Right ventricle myocardium inferior (tissue), 1 donor: ENCODE measurements at places on chromosomes 2 and 18. TPM values are rescaled to one million over a fixed set of nuclear protein-coding genes. Genes with fewer than 3 reads are reported as not detected.

SCN2A gene
- total RNA-seq, result 0.16 TPM

DNA sequence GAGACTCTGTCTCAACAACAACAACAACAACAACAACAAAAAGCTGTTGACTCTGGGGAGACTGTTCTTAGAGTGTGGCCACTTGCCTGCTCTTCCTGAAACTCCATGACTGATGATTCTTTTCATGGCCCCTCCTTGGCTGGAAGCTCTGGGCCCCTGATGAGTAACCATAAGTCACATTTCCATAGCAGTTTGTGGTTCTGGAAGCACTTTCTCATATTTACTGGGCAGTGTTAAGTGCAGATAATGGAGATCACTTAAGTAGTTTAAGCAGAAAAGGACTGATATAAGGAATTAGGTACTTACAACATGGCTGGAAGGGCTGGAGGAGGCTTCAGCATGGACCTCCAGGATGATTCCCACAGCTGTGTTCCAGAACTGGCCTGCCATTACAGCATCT lies 147.3 kb upstream of the DLX2 start:
- DNase-seq, result no peak

- no peak for DNase-seq
Observed at GRCh38 chr2:88967844-88968243, 276.4 kb downstream of the RPIA start.

- DNase-seq, result peak; percentile 30
Observed at GRCh38 chr2:217856871-217857270, 145.9 kb downstream of the TNS1 start.

GRCh38 chr2:55138014-55138881 lies 88.0 kb upstream of the RTN4 start:
- no peak for DNase-seq

GRCh38 chr2:63662028-63662804 lies 73.5 kb downstream of the MDH1 start:
- no peak for DNase-seq

DNA sequence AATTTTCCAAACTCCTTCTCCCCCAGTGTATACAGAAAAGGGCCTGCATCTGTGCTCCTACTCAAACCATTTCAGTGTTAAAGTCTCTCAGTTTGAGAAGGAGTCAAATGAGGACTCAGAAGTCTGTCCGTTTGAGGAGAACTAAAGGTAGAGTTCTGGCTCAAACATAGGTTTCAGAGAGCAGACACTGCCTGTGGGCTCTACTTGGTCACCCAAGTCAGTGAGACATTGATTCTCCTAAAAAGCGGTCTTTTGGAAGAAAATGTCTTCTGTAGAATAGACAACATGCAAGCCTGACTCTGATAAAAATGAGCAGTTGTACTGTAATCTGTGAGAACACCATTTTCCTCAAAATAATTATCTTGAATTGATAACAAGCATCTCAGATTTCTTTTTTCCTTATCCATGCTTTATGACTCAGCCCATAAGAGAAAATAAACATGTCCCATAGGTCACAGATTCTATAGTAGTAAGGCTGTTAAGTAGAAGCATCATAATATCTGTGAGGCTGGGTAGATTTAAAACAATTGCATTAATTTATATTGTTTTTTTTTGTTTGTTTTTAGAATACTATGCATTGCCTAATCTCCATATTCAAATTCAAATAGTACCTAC lies 82.8 kb downstream of the ASXL3 start:
- DNase-seq, result no peak

- no peak for DNase-seq
Observed at GRCh38 chr2:232229911-232230310, 148.6 kb upstream of the ALPP start.

COLEC12 gene
- 9.9 TPM for total RNA-seq

DNA sequence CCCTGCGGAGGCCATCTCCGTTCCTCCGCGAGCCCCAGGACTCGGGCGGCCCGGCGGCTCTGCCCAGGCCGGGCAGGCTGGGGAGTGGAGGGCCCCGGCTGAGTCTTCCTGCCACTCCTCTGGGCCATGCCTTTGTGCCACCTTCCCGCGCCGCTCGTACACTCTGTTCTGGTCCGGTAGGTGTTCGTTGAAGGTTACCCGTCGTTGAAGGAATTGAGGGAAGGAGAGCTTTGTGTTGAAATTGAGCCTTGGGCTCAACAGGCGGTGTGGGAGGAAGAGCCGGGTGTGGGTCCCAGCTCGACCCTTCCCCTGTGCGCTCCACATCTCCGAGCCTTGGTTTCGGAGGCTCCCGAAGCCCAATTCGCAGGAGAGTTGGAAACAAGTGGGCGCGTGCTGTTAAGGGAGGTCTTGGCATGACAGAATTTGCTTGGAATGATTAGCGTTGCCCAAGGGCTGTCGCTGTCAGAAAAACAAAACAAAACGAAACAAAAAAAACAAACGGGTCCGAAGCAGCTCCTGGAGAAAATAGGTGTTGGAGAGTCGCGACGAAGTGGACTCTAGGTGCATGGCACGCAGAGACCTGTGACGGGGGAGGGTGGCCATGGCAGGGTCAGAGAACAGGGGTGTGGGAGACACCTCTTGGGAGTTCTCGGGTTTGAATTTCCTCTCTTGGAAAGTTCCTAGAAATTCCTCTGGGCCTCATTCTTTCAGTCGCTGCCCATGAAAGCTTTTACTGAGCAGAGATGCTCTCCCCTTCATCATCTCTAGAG lies 1.2 kb upstream of the MZT2A start:
- DNase-seq, result no peak

GRCh38 chr2:78109272-78109671 lies 587.1 kb upstream of the LRRTM4 start:
- DNase-seq, result no peak

GRCh38 chr2:95298486-95299111 lies 1.5 kb downstream of the KCNIP3 start:
- no peak for DNase-seq

GPBAR1 gene
- 2.0 TPM for total RNA-seq

- DNase-seq, result no peak
Observed at GRCh38 chr2:204669382-204669781, 124.1 kb downstream of the PARD3B start.

TDRD15 gene
- total RNA-seq, result not detected

IL36G gene
- total RNA-seq, result not detected

GRCh38 chr2:74777161-74777900 lies 56.6 kb upstream of the HK2 start:
- no peak for DNase-seq

FKBP1B gene
- total RNA-seq, result 3.1 TPM

GRCh38 chr18:50034029-50034428 lies 160.9 kb downstream of the MYO5B start:
- no peak for DNase-seq

- no peak for DNase-seq
Observed at GRCh38 chr2:166468124-166469024, 25.7 kb downstream of the SCN7A start.

EGR4 gene
- not detected for total RNA-seq

GRCh38 chr2:242060212-242060835 lies 190.8 kb downstream of the RTP5 start:
- DNase-seq, result no peak

FMNL2 gene
- 7.2 TPM for total RNA-seq

DNA sequence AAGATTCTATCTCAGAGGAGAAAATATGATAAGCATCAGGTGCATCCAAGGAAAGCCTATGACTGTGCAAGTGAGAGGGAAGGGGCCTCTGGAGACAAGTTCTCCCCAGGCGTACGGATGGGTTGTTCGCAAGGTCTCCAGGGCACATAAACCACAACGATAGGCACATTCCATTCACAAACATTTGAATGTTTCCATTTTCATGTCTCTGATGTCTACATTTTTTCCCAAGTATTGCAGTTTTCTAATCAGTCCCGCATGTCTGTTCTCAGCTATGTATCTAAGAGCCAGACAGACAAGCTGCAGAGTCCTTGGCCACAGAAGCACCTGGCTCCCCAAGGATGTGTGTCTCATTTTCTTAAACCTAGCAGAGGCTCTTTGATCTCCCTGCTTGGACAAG lies 28.0 kb downstream of the OSR1 start:
- DNase-seq, result no peak

DNA sequence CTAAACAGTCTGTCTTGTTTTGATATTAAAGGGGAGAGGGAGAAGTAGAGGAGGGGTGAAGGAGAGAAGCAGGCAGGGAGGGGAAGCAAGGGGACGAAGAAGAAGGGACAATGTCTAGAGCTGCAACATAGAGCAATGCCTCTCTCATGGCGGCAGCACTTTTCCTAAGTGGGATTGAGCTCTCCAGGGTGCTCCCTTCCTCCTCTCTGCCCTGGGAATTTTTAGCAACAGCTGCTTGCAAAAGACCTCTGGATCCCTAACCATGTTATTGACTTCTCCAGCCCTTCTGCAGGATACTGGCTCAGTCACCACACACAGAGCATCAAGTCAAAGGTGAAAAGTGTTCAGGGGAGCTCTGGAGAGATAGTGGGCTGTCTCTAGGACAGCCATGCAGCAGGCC lies 734.9 kb downstream of the EPHA4 start:
- DNase-seq, result no peak

DNA sequence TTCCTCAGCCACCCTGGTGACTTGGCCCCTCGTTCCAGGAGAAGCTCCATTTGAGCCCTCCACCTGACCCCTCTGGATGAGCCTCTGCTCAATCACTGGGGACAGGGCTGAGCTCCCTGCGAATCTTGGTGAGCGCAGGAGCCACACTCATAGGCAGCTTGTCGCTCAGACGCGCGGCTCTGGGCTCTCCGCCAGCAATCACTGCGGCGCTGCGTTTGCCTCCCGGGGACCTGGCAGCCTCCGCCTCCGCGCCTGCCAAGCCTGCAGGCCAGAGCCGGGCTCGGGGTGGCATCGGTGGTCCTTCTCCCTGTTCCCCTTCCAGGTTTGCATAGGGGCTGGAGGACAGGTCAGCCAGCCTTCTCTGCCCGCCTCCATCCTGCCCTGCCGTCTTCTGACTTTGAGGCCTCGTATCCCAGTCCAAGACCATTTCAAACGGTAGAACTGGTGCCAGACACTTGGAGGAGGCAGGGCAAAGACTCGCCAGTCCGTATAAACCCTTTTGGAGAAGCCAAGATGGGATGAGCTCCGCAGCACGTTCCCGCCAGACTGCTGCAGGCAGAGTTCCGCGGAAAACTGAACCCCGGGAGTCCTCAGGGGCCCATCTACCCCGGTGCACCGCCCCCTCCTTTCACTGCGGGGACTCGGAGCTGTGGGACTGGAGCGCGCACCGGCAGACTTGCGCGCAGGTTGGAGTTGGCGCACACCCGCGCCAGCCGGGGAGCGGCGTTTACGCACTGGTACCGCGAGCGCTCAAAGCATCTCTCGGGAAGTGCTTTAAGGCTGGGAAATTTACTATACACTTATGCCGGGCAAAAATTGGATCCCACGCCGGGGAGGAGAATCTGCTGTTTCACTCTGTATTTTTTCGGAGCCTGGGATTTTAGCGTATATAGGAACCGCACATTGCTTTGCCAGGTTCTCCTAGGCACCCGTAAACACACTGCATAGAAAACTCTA lies 1.1 kb upstream of the TACR1 start:
- peak; percentile 68 for DNase-seq

GRCh38 chr18:78780719-78781600 lies 198.7 kb upstream of the SALL3 start:
- no peak for DNase-seq

DNA sequence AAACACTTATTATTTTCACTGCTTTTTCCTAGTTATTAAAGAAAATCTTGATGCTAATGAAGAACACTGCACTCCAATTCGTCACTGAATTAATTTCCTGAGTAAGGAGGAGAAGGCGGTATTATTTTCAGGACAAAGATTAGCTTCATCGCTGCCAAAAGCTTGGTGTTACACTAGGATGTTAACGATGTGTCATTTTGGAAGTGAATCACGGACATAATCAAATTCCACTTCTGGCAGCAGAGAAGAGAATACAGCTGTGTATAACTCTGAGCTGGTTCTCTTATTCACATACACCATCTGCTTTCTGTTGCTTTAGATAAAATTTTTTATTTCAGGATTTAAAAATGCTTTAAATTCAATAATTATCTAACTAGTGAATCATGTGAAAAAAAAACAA lies 74.1 kb downstream of the SCG2 start:
- DNase-seq, result no peak

- DNase-seq, result no peak
Observed at GRCh38 chr2:19806131-19806530, 95.7 kb downstream of the TTC32 start.

DNAH6 gene
- total RNA-seq, result 0.05 TPM

DNA sequence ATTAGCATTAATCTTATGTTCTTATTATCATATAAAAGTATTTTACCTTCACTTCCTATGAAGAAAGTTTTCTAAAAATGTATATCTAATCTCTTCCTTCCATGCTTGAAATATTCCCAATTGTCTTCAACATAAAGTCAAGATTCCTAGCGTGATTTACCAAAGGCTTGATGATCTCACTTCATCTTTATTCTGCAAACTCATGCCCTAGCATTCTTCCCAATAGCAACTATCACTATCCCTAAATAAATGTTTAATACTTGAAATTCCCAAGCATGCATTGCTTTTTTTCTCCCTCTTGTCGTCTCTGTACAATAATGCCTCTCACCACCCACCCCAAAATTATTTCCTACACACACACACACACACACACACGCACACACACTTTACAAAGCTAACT lies 125.8 kb downstream of the VWC2L start:
- no peak for DNase-seq

GRCh38 chr2:39304200-39304599 lies 60.4 kb upstream of the CDKL4 start:
- no peak for DNase-seq

DNA sequence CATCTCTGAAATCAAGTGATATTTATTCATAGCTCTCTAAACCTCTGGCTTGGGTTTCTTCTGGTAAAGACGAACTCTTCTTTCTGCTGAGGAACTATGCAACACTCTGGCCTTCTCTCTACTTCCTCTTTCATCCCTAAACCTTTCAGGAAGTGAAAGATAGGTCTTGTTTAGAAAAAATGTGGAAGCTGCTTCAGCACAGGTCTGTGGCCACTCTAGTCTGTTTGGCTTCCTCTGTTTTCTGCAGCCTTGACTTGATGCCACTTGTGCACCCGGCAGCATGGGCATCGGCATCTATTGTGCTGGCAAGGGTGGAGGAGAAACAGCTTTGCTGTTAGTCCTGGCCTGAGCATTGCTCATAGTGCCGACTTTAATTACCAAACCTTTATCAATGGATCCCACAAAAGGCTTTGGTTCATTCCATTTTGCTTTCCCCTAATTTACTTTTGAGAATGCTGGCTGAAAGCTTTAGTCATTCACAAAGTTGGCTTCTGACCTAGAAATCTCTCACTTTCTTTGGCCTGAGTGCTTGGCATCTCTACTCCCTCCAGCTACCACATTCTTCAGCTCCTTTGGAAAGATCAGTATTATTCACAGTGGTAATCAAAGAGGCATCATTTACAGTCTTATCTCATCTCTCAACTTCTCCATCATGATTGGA lies 32.0 kb upstream of the GPR39 start:
- DNase-seq, result no peak

GRCh38 chr18:78896111-78896905 lies 83.3 kb upstream of the SALL3 start:
- DNase-seq, result no peak

GRCh38 chr2:201942531-201942930 lies 91.1 kb upstream of the FZD7 start:
- no peak for DNase-seq

LCT gene
- not detected for total RNA-seq

- DNase-seq, result no peak
Observed at GRCh38 chr2:46267616-46268015, 29.6 kb upstream of the EPAS1 start.

- DNase-seq, result no peak
Observed at GRCh38 chr2:47651296-47651695, 131.6 kb upstream of the MSH6 start.
